ENCODE measurements at places on chromosomes 1 and 21. TPM values are rescaled to one million over a fixed set of nuclear protein-coding genes. Genes with fewer than 3 reads are reported as not detected.

The ATP1A4 gene
- not detected for total RNA-seq

The CAP1 gene
- 115 TPM for total RNA-seq

The MFSD2A gene
- 97.1 TPM for total RNA-seq

The AVPR1B gene
- total RNA-seq = not detected

The LRRN2 gene
- 0.78 TPM for total RNA-seq

The CACNA1E gene
- total RNA-seq = 0.06 TPM
